ENCODE measurements at places on chromosomes 5 and 9.

- DNase-seq: no peak
Measured at GRCh38 chr5:167271081-167271480, 1020.4 kb upstream of the WWC1 start.

- no peak for DNase-seq
Measured at GRCh38 chr5:82278711-82279370, 687 bp upstream of the RPS23 start.

DNA sequence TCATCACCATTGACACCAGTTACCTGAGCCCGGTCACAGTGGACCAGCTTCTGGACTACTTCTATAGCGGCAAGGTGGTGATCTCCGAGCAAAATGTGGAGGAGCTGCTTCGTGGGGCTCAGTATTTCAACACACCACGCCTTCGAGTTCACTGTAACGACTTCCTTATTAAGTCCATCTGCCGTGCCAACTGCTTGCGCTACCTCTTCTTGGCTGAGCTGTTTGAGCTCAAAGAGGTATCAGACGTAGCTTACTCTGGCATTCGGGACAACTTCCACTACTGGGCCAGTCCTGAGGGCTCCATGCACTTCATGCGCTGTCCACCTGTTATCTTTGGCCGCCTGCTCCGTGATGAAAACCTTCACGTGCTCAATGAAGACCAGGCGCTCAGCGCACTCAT, 520 bp downstream of the CCIN start:
- no peak for DNase-seq

DNA sequence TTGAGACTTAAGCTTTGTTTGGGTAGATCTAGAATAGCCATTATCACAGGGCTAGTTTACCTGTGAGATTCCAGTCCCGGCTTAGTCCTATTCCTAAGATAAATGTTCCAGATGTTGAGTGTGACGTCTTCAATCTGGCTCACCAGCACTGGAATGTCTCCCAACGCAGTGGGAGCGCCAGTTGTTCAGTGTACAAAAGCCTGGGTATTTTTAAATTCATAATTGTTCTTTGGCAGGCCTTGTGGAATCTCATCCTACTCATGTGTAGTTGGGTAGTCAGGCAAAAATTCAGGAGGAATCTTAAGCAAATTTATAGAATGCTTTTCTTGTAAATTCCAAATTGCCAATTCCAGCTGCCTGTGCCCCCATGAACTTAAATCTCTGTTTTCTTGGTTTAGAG, 272.6 kb upstream of the KCNN2 start:
- DNase-seq: no peak

- no peak for DNase-seq
Measured at GRCh38 chr5:100826133-100826532, 76.9 kb downstream of the ST8SIA4 start.

DNA sequence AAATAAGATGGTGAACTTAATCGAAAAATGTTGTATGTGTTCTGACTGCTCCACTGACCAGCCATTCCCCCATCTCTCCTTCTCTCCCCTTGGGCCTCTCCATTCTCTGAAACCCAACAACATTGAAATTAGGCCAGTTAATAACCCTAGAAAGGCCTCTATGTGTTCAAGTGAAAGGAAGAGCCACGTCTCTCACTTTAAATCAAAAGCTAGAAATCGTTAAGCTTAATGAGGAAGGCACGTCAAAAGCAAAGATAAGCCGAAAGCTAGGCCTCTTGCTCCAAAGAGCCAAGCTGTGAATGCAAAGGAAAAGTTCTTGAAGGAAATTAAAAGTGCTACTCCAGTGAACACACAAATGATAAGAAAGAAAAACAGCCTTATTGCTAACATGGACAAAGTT, 77.4 kb upstream of the NR5A1 start:
- no peak for DNase-seq

DNA sequence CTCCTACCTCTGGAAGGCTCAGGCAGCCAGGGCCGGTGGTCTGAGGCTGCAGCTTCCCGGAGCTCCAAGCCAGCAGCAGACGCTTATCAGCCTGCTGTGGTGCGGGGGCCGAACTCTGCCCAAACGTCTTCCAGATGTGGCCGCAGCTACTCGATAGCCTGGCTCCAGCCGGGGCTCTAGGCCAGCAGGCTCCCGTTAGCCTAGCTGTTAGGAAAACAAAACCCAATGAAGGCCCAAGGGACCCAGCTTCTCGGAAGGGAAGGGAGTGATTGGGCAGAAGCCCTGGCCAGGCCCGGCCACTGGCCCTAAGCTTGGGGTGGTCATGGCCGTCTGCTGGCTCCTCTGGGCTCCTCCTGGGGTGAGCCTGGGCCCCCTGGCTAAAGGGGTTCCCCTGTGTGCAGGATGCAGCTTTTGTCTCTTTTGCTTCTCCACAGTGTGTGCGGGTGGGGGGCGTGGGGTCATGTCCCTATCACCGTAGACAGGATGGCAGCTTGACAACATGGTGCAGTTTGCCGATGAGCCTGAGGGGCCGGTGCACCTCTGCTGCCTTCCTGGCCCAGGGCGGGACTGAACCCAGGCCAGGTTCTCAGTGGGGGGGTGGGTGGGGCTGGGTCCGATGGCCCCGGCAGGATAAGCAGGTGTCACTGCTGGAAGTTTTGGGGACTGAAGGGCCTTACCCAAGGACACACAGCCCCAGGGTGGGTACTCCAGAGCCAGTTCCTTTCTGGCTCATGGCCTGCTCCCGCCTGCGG, 18.7 kb downstream of the MYMK start:
- DNase-seq: peak; percentile 72

GRCh38 chr9:116070256-116070914, 83.2 kb upstream of the PAPPA start:
- peak; percentile 83 for DNase-seq

DNA sequence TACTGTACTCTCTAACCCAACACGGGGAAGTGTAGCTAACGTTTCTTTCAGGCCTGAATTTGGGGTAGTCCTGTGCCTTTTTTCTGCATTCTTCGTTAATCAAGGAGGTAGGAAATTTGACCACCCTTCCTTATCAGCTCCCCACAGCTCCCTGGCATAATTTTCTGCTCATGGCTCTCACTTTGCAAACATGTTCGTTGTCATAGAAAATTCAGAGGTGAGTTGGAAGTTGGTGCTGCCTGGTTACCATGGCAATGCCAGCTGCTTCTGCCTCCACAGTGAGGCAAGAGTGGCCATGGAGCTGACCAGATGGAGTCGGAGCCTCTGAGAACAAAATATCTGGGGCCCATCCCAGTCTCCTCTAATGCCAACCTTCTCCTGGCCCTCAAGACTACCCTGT, 116.6 kb upstream of the BOD1 start:
- DNase-seq: no peak

DNA sequence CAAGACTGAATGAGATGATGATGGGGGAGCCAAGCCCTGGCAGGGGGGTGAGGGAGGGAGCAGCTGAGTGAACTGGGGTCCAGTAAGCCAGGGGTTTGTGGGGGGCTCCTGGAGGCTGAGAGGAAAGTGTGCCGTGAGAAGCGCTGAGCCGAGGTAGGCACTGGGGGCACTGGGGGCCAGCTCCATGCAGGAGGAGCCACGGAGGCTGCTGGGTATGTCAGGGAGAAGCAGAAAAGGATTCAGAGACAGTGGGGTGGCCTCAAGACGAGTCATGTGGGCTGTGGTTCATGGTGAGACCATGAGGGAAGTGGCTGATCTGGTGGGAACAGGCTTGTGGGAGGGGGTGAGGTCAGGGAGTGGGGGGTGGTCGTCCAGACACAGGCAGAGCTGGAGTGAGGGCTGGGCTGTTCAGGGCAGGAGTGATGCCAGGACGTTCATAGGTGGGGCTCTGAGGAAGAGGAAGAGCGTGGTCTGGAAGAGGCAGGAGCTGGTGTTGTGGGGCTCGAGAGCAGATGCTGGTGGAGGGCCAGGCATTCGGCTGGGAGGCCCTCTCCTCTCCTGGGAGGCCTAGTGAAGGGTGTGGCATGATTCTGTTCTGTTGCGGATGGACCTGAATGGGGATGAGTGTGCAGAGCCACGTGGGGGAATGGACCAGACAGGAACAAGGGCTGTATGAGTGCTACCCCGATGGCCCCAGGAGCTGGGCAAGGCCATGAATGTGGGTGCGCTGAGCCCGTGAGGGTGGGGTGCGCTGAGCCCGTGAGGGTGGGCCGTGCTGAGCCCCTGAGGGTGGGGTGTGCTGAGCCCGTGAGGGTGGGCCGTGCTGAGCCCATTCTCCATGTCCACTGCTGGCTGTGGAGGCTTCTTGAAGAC, 92.7 kb upstream of the CACNA1B start:
- peak; percentile 20 for DNase-seq

DNA sequence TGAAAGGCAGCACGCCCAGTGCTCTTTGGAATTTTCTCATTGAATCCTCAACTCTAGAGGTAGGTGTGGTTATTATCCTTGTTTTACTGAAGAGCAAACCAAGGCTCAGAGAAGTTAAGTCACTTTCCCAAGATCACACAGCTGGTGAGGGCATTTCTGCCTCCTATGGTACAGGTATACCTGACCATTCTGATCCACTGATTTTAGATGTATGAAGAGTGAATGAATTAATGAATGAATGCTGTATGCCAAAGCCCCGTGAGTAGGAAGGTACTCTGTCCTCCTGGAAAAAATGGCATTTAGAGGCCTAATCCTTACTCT, 18.2 kb upstream of the CSF1R start:
- DNase-seq: no peak

- DNase-seq: peak; percentile 3
Measured at GRCh38 chr5:40288800-40289485, 390.8 kb upstream of the PTGER4 start.

GRCh38 chr5:113379936-113380806, 54.6 kb downstream of the TSSK1B start:
- DNase-seq: no peak

DNA sequence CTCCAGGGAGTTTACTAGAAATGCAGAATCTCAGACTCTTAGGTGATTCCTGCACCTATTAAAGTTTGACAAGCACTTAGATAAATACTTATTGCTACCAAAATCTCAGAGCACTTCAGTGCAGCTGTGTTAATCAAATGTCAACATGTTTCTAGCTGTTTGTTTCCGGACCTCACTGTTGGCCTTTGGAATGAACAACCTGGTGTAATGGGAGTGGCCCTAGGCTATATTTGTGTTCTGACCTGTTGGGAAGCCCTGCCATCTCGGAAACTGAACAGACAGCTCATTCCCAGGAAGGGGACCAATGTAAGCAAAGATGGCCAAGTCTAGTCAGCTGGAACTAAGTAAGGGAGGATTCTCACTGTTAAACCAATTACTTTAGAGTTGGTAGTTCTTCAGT, 145.0 kb upstream of the SLC28A3 start:
- no peak for DNase-seq

DNA sequence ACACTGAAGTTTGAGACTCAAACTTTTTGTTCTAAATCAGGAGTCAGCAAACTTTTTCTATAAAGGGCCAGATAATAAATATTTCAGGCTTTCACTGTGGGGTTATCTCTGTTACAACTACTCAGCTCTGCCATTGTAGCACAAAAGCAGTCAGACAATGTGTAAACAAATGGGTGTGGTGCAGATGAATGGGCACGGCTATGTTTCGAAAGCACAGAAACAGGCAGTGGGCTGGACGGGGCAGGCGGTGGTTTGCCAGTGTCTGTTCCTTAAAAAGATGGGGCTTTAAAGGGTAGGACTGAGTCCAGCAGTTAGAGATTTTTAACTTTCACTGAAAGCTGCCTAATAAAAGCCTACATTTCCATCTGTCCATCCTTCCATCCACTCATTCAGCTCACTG, 48.9 kb downstream of the PFDN1 start:
- peak; percentile 67 for DNase-seq

- DNase-seq: peak; percentile 83
Measured at GRCh38 chr5:132090107-132090506, 16.5 kb downstream of the CSF2 start.

- no peak for DNase-seq
Measured at GRCh38 chr5:94715768-94716167, 97.3 kb downstream of the SLF1 start.

DNA sequence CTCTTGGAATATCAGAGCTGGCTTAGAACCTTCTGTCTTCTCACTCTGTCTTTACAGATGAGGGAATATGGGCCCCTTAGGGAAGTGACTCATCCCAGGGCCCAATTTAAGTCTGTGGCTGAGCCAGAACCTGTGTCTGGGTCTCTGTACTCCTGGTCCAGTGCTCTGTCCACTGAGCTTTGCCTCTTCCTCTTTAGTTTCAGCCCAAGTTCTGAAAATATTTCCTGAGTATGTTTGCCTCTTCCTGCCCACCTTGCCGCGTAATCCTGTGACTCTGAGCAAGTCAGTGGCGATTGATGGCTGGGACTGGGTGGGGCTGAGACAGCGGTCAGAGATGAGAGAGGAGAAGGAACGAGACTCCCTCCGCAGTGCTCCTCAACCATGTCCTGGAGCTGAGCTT, 7.8 kb downstream of the IER5L start:
- DNase-seq: peak; percentile 68

DNA sequence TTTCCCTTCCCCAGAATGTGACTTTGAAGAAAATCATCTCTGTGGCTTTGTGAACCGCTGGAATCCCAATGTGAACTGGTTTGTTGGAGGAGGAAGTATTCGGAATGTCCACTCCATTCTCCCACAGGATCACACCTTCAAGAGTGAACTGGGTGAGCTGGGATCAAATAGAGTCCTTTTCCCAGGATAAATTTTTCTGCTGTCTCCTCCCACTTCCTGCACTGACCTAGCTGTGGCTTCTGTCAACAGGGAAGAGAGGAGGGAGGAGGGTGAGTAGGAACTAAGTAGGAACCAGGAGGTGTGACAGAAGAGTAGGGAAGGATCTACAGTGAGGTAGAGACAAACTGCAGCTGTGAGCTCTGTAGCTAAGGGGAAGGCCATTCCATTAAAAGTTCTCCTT, 69.3 kb downstream of the MAMDC2 start:
- no peak for DNase-seq

DNA sequence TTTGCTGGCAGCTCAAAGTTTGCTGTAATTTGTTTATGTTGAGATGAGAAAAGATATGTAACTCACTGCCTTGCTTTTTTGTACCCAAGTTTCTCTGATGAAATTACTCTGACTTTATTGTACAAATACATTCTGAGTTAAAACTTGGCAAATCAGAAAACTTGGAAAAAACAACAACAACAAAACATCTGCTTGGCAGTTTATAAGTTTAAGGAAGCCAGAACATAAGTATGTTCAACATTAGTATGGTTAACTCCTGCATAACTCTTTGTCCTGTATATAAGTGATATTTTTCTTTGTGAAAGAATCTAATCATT, 233.1 kb downstream of the MAST4 start:
- no peak for DNase-seq

- DNase-seq: peak; percentile 48
Measured at GRCh38 chr5:142512043-142513042, 173.5 kb downstream of the FGF1 start.

All from GM23248 (cell line).